ENCODE measurements at places on chromosomes 12 and 14. TPM values are rescaled to one million over a fixed set of nuclear protein-coding genes. Genes with fewer than 3 reads are reported as not detected.

PTHLH gene
- 0.63 TPM for total RNA-seq

DNA sequence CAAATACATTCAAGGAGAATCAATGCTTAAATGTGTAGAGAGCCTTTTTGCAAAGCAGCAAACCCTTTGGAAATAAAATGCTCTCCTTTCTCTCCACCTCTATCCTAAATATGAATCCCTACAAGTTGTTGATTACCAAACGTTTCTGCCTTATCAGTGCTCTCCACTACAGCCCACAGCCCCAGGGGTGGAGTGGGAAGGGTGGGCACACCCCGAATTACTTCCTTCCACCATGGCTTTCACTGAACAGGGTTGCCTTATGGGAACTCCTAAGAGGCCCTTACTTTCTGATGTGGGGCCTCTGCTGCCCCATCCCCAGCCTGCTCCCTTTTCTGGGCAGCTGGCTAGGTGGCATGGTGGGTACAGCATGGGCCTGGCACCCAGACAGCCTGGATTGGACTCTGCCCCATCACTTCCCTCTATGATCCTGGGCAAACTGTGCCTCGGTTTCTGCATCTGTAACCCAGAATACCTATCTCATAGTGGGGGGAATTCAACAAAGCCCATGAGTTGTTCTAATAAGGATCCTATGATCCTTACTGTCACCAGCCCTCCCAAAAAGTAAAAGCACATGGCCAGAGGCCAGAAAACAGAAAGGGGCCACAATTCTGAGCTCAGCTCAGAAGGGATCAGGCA lies 16.1 kb downstream of the AK7 start:
- DNase-seq = no peak

DNA sequence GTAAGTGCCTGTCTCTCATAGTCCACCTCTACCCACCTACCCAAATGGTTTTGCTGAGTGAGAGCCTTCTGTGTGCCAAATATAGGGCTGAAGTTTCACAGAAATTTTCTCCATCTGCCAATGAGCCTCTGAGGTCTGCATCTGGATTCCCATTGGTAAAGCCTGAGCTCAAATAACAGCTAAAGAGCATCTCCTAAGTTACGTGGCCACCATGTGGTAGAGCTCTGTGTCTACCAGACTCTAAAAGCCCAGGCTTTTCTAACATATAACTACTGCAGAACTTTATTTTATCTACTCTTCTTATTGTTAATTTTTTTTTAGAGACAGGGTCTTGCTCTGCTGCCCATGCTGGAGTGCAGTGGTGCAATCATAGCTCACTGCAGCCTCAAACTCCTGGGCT lies 16.0 kb downstream of the AMDHD1 start:
- DNase-seq = peak; percentile 40

- no peak for DNase-seq
Observed at GRCh38 chr14:30082486-30082885, 154.8 kb upstream of the PRKD1 start.

- peak; percentile 54 for DNase-seq
Observed at GRCh38 chr12:76265424-76266180, 82.6 kb downstream of the BBS10 start.

Data from LHCN-M2 (cell line).